Caki2 (cell line): ENCODE measurements at places on chromosomes 4 and X. TPM values are rescaled to one million over a fixed set of nuclear protein-coding genes. Genes with fewer than 3 reads are reported as not detected.

The APLN gene
- total RNA-seq, result 0.06 and 0.07 TPM in 2 replicates

The ADAM29 gene
- not detected in 2 replicates for total RNA-seq

The PROM1 gene
- 0.17 TPM in 1 of 2 replicates, not detected in the other for total RNA-seq

The TMPRSS11E gene
- 0.96 TPM in 1 of 2 replicates, not detected in the other for total RNA-seq

The FAM133A gene
- not detected in 2 replicates for total RNA-seq

The FABP2 gene
- total RNA-seq, result not detected in 2 replicates

The TLR6 gene
- 0.96 and 6.2 TPM in 2 replicates for total RNA-seq

The TMPRSS11B gene
- not detected in 2 replicates for total RNA-seq

The PWWP3B gene
- not detected in 2 replicates for total RNA-seq

The COL4A5 gene
- total RNA-seq, result 1.0 and 11.0 TPM in 2 replicates

The FGF13 gene
- 0.29 and 1.1 TPM in 2 replicates for total RNA-seq

The ANXA10 gene
- 69.5 and 69.7 TPM in 2 replicates for total RNA-seq

- no peak for DNase-seq
These were observed 5.0 kb downstream of the ARHGAP4 start for GRCh38 chrX:153921070-153921469.

- DNase-seq, result peak; percentile 15
These were observed 137.4 kb downstream of the DKK2 start for GRCh38 chr4:106898621-106899230.

DNA sequence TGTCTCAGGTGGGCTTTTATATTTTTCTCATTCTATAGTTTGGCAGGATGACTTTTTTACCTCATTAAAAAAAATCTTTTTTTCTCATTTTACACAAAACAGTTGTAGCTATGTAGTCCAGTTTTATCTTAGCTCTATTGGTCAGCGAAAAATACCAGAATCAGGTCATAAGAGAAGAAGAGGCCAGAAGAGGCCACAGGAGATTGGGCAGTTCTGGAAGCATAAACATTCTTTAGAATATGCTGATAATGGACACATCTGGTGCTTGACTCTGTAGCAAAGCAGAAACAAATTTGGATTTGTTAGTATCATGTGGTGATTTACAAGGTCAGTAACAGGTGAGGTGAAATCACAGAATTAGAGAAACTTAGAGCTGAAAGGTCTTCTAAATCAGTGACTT lies 66.6 kb upstream of the ARHGAP24 start:
- no peak for DNase-seq

DNA sequence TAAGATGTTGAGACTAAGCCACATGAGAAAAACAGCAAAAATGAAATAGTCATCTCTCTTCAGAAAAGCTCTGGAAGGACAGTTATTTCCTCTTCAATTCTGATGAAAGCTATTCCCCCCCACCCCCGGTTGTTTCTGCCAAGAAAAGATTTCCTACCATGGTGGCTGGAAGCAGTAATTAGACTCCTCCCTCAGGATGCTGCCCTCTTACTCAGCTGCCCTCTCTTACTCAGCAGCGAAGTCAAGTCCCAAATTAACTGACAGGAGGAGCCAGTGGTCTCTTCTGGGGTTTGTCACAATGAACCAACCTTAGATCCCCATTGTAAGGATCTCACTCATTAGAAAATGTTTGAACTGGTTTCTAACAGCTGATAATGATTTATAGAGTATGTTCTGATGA lies 38.0 kb downstream of the GPM6B start:
- DNase-seq, result no peak

DNA sequence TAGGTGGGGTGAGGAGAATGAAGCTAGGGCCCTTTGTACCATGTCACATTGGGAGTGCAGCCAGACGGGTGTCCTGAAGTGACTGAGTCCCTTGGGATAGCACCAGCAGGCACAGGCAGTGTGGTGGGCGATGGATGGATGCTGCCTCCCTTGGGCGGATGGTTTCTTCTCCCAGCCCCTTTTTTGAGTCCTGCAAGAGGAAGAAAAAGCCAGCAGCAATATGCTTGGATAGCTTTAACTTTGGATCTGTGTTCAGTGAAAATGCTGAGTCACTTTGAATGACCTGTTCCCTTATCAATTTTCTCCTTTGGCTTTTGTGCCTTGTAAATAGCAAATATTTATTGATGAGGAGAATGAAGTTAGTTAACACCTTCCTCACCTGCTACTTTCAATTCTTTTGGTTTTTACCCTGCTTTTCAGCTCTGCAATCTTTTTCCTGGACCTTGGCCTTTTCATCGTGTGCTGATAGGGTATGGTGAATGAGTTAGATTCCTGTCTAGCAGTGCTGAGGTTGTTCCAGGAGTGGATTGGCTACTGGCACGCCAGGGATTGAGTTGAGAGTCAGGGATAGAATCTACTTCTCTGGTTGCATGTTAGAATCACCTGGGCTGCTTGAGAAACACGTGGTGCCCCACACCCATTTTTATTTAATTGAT lies 10.2 kb downstream of the DCUN1D4 start:
- peak; percentile 52 for DNase-seq

GRCh38 chrX:136354201-136354600 lies 53.4 kb downstream of the ADGRG4 start:
- no peak for DNase-seq

DNA sequence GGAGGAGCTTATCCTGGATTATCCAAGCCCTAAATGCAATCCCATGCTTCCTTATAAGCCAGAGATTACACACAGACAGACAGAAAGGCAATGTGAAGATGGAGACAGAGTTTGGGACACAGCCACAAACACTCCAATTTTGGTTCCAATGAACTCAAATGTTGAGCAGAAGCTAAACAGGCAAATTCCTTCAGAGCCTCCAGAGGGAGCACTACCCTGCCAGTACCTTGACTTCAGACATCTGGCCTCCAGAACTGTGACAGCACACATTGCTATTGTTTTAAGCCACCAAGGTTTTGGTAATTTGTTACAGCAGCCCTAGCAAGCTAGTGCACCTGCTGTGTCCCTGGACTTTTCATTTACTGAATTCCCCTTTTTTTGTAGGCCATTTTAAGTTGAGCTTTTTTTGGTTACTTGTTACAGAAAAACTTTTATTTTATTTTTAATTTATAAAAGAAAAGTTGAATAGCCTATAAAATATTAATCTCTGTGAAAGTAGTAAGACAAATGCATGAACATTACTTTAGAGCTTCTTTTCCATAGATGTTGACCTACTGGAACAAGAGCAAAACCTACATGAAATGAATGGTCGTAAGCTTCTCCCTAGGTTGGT lies 33.4 kb upstream of the SRD5A3 start:
- DNase-seq, result no peak

GRCh38 chr4:25493466-25493865 lies 116.4 kb downstream of the ANAPC4 start:
- DNase-seq, result no peak

GRCh38 chrX:38701073-38701472 lies 100.2 kb upstream of the MID1IP1 start:
- no peak for DNase-seq

GRCh38 chr4:116585246-116585645 lies 500.1 kb downstream of the TRAM1L1 start:
- no peak for DNase-seq

DNA sequence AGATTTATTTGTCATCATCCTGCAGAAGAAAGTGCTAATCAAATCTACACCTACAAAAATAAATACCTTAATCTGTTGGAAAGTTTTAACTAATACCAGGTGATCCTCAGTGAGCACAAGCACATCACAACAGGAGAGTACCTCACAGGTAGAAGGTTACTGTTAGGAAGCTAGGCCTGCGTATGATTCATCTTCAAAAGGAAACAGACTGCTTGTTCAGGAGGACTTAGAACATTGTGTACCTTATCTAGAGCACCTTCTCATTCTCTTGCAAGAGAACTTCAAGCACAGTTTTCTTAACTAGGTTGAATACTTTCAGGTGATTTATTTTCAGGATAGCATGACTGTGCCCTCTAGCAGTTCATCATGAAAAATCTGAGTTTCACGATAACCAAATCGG lies 54.2 kb downstream of the MND1 start:
- DNase-seq, result no peak

- no peak for DNase-seq
These were observed 456.5 kb downstream of the SPOCK3 start for GRCh38 chr4:166777760-166778159.

DNA sequence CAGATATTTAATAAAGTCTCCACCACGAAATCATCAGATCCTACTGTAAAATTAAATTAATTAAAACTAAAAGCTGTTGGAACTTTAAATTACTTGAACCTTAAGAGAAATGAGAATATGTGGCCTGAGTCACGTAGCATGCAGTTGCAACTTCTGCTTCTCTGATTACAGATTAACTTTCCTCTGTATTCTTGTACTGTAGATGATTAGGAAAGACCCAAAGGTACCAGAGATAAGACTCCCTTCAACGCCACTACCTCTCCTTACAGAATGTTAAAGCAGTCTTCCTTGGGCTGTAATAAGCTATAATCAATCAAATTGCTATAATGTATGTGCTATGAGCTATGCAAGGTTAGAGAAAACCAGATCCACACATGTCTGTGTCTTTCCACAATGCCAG lies 47.9 kb downstream of the FAM13A start:
- no peak for DNase-seq

DNA sequence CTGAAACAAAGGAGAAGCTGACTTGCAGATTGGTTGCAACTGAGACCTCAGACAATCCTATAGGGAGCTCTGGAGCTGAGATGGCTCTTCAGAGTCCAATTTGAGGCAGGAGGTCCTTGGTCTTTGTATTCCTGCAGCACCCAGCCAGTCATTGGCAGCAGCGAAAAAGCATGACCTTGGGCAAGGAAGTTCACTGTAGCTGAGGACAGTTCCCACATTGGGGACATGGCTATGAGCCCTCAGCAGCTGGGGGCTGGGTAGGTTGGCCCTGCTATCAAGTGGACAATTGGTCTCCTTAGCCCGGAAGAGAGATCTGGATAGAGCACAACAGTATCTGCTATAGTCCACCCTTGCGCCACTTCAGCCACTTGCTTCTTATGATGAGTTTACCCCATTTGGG lies 56.9 kb upstream of the ATP6AP2 start:
- DNase-seq, result no peak

GRCh38 chr4:137711502-137711901 lies 179.2 kb upstream of the PCDH18 start:
- DNase-seq, result no peak

GRCh38 chr4:118736900-118737299 lies 51.7 kb downstream of the METTL14 start:
- DNase-seq, result no peak

GRCh38 chrX:111003118-111003517 lies 92.9 kb upstream of the PAK3 start:
- DNase-seq, result no peak

- DNase-seq, result no peak
These were observed 676.7 kb upstream of the LCORL start for GRCh38 chr4:18698119-18698883.

GRCh38 chrX:70769659-70770227 lies 138.8 kb downstream of the TEX11 start:
- DNase-seq, result peak; percentile 0

GRCh38 chrX:2690856-2691542 lies at the start of gene CD99:
Gene CD99 (plus strand): TSS chrX:2691295. CDS start chrX:2691361, 66 bp downstream.
- peak; percentile 81 for DNase-seq

- no peak for DNase-seq
These were observed 52.4 kb downstream of the MID2 start for GRCh38 chrX:107878106-107878505.

GRCh38 chrX:15566244-15566643 lies 34.5 kb downstream of the ACE2 start:
- DNase-seq, result no peak

DNA sequence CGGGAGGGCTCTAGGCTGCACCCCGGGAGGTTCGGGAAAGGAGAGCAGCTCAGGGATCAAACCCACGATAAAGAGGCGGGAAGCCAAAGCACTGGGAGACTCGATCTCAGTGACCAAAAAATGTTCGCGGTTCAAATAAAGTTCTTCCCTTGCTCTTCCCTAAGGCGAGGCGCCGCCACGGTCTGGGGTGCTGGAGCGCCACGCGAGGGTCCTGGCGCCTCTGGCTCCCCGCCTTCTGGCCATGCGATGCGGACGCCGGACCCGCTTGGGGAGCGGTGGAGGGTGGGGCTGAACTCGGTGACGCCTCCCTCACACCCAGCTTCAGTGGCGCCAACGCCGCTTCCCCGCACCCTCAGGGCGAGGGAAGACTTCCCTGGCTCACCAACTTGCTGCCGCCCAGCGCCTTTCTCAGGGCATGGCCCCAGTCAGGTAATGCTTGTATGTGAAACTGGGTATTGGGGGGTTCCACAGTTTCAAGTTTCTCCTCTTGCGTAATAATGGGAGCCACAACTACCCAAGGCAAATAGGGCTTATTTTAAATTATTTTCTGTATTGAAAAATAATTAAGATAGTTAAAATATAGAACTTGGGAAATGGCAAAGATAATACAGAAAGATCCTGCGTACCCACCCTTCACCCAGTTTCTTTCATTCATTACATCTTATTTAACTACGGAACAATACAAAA lies at the start of gene QRFPR:
Gene QRFPR, minus strand, starts transcription at position 243 of the 687 bp plus-strand sequence. CDS start 371 bp downstream, outside the sequence.
- peak; percentile 72 for DNase-seq

GRCh38 chrX:49282647-49283011 lies 13.0 kb downstream of the PPP1R3F start:
- DNase-seq, result no peak

DNA sequence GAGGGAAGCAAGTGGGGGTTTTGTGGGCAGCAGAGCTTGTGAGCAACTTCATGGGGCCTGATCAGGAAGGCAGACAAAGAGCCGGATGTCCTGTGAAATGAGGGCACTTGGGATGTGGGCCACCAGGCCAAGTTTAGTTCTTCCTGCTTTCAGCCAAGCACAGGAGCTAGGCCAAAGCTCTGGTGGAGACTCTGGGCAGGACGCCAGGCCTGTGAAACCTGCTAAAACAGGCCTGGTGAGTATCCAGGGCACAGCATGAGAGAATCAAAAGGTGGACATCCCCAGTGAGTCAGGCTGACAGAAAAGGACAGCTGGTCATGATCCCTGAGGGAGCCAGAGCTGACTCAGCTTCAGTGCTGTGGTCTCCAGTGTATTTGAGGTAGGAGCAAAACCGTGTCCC lies 95.7 kb downstream of the NPNT start:
- peak; percentile 67 for DNase-seq

DNA sequence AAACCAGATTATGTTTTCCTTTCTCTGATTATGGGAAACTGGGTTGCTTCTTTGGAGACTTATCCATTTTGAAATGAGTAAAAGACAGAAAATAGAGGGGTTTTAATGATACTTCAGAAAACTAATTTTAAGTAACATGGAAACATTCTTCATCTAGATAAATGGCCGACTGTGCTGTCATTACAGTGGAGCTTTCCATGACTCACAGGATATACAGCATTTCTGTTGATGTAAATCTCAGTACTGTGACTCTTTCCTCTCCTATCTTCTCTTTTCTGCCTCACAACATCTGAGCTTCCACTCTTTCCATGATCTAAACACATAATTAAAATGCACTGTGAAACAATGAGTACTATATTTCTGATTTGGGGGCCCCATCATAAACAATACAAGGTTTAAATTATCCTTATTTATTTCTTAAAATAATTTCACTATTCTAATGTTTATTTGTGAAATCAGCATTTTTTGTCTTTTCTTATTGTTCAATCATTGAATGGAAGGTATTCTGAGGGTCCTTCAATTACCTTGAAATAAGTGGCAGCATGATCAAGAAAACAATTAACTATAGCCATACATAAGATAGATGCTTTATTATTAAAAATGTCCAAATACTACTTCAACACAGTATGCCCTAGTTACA lies 19.3 kb downstream of the SEC24D start:
- no peak for DNase-seq

- no peak for DNase-seq
These were observed 12.7 kb upstream of the GTPBP6 start for GRCh38 chrX:331151-331824.

- peak; percentile 70 for DNase-seq
These were observed 396.8 kb downstream of the TRAM1L1 start for GRCh38 chr4:116688536-116688935.
